ENCODE measurements at places on chromosomes 2 and 18. TPM values are rescaled to one million over a fixed set of nuclear protein-coding genes. Genes with fewer than 3 reads are reported as not detected.

DNA sequence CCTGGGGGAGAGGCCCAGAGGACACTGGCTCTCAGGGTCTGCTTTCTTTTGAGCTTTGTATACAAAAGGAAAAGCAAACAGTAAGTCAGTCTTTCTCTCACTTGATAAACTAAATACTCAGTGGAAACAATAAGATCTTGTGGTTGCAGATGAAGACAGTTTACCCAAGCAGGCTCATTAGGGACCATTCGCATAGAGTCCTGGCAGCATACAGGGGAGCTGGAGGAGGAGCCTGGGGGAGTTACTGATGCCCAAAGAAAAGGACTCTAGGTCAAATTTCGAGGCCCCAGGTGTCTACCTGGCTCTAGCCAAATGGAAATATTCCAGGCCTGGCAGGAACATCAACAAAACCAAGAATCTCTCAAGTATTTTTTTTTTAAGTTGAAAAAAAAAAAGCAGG lies 225.3 kb downstream of the CNTNAP5 start:
- DNase-seq, result no peak
- H3K36me3 ChIP-seq, result no peaks in the 10 kb centered on the region
- H3K4me1 ChIP-seq, result no peaks in the 10 kb centered on the region

DNA sequence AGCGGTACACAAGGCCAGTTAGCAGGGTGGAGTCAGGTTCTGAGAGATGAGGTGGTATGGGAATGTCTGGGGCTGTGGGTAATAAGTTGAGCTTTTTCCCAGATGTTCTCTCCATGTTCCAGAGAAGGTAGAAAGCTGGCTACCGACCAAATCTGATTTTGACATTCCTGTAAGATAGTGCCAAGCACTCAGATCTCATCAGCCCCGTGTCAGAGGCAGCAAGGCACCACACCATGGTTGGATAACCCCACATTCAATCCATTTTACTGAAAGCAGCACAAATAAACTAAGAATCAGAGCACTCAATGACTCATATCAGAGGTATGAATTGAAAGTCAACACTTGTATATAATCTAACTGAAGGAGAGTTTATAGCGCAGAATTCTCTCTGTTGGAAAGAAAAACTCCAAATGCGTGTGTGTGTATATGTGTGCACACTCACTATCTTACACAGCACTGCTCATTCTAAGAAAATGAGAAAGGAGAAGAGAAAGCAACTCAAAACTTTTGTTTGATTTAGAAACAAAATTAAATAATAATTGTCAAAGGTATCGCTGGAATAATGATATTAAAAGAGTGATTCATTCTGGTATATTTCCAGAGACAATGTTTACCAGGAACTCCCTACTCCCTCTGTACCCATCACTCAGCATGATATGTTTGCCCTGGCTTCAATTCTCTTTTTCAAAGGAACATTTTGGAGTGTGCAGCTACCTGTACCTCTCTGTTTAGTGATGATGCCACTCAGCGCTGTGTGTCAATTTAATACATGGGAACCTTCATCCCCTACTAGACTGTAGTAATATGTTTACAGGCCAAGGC lies 375.1 kb upstream of the ID2 start:
- DNase-seq, result no peak
- H3K27ac ChIP-seq, result no peak overlapping the region
- no peaks in the 10 kb centered on the region for H3K36me3 ChIP-seq
- peaks cover 14% of the 10 kb centered on the region for H3K4me1 ChIP-seq

DNA sequence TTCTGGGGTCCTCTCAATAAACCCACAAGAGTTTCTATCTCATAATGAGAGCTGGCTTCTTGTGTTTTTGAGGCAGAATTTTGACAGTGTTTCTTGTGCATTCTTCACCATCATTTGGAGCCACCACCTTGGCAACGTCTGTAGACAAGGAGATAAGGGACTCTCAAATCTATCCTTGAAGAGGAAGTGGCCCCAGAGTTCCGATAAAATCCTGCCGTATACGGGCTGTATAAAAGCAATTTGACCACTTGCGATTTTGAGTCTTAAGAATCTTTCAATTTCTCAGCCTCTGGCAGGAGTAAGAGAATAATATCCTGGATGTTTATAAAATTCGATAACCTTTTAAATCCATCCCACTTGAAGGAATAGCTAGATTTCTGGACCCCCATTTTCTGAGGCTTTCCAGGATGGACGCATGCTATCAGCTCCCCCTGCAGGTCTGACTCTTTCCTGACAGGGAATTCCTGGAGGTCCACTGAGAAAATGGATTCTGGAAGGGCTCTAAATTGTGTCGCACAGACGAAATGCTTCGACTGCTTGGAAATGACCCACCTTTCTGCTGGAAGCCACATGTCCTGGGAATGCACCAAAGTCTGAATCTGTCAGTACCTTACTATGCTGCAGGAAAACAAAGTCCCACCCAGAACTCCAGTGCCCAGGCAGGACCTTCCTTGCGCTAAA lies 54.1 kb downstream of the E2F6 start:
- no peaks in the 10 kb centered on the region for H3K27me3 ChIP-seq
- no peaks in the 10 kb centered on the region for H3K36me3 ChIP-seq
- peak overlapping the region; percentile 15 for H3K4me3 ChIP-seq
- no peak for DNase-seq
- H3K4me1 ChIP-seq, result peaks cover 5% of the 10 kb centered on the region

DNA sequence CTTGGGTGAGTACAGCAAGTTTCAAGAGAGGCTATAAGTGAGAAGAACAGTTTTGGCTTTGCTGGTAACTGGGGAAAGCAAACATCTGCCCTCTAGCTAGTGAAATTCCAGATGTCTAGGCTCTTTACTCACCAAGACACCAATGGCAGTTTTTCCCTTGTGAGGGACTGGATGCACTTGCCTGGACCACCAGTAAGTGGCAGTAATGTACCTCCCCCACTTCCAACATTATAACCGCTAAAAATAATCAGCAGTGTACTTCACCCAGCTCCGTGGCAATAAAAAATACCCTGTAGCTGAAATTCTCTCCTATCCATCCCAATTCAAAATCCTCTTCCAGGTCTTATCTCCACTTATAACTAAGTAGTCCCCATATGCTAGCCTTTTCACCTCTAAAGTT lies 383.9 kb downstream of the ARHGAP15 start:
- no peaks in the 10 kb centered on the region for H3K36me3 ChIP-seq
- no peaks in the 10 kb centered on the region for H3K27me3 ChIP-seq
- no peak for DNase-seq

DNA sequence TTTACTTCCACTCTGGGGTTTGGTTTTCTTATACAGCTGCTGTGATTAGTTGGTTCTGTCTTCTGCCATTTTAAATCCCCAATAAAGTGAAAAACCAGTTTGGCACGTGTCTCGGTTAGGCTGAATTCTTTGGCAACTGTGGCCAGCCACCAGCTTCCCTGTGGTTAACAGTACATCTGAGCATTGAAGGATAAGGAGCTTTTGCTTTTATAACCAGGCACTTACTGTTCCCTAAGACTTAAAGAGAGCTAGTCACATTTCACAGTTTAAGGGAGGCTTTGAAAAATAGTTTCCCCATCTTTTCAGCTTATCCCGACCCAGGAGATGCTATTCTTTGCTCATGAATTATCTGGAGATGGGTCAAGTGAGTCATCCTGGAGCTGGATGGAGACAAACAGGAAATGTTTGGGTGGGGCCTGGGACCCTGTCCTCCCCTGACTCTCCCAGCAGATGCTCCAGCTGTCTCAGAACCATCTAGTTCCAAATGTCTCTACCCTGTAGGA lies 57.3 kb upstream of the EML6 start:
- no peak overlapping the region for H3K4me3 ChIP-seq
- no peaks in the 10 kb centered on the region for H3K4me1 ChIP-seq
- no peaks in the 10 kb centered on the region for H3K36me3 ChIP-seq
- peak overlapping the region; percentile 56 for H3K27ac ChIP-seq
- DNase-seq, result no peak
- no peaks in the 10 kb centered on the region for H3K27me3 ChIP-seq

DNA sequence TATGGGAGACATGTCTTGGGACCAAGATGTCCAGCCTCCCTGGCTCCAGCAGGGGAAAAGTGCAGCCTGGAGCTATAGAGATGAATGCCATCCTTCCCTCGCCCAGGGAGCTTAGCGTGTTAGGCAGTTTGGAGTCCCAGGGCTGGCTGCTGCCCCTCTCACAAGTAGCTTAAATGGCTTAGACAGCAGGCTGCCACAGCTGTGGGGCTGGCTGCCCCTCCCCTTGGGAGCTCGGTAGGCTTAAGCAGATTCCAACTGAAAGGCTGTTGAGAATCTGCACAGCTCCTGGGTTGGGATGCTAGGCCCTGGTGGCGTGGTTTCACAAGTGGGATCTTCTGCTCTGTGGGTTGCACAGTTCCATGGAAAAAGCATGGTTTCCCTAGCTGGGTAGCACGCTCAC lies 940.5 kb upstream of the DDX18 start:
- no peak overlapping the region for H3K4me3 ChIP-seq
- no peaks in the 10 kb centered on the region for H3K27me3 ChIP-seq
- no peak overlapping the region for H3K27ac ChIP-seq

DNA sequence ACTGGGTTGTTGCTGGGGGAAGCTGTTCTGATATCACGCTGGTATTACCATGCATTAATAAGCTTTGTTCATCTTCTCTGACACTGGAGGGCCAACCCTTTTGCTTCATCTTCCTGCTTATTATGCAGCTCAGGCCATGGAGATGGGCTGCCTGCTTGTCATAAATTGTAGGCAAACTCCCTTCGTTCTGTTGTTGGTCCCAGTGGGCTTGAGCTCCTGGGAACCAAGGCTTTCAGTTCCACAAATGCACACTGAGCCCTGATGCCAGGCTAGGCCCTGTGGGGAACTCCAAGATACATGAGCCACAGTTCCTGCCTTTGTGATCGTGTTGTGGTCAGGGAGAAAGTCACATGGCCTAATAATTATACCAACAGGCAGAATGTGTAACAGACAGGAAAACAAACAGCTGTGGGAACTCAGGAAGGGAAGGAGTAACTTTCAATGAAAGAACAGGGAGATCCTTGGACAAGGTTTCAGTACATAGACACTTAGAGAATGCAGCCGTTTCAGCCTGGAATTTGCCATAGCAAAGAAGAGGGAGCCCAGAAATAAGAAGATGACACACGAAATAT lies 49.0 kb upstream of the BCL2L11 start:
- no peaks in the 10 kb centered on the region for H3K27me3 ChIP-seq
- DNase-seq, result no peak
- peak overlapping the region; percentile 52 for H3K27ac ChIP-seq
- H3K4me3 ChIP-seq, result no peak overlapping the region
- no peaks in the 10 kb centered on the region for H3K4me1 ChIP-seq
- H3K36me3 ChIP-seq, result no peaks in the 10 kb centered on the region

GRCh38 chr2:131042148-131042775 lies 51.0 kb downstream of the FAM168B start:
- H3K4me1 ChIP-seq, result peaks cover 13% of the 10 kb centered on the region
- no peaks in the 10 kb centered on the region for H3K27me3 ChIP-seq
- no peak overlapping the region for H3K4me3 ChIP-seq
- no peak for DNase-seq

- no peak for DNase-seq
- H3K4me3 ChIP-seq, result no peak overlapping the region
- H3K27me3 ChIP-seq, result no peaks in the 10 kb centered on the region
- no peak overlapping the region for H3K27ac ChIP-seq
Observed at GRCh38 chr2:12347066-12347493, 369.7 kb upstream of the TRIB2 start.

DNA sequence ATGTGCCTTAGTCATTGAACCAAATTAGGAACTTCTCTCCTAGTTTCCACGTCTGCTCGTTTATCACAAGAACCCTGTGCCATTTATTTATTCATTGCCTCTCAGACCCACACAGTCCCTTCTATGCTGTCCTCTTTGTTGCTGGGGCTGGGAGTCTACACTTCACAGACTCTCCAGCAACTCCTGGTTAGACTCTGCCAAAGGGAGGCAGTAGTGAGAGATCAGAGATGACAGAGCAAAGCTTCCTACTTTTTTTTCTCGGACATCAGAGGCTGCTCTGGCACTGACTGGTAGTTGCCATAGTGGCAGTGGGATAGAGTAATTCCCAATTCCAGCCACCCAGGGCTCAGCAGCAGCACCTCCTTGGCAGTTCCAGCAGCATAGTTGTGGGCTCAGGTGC lies 277.5 kb downstream of the BCL11A start:
- H3K27ac ChIP-seq, result no peak overlapping the region
- H3K27me3 ChIP-seq, result no peaks in the 10 kb centered on the region
- H3K4me1 ChIP-seq, result no peaks in the 10 kb centered on the region

DNA sequence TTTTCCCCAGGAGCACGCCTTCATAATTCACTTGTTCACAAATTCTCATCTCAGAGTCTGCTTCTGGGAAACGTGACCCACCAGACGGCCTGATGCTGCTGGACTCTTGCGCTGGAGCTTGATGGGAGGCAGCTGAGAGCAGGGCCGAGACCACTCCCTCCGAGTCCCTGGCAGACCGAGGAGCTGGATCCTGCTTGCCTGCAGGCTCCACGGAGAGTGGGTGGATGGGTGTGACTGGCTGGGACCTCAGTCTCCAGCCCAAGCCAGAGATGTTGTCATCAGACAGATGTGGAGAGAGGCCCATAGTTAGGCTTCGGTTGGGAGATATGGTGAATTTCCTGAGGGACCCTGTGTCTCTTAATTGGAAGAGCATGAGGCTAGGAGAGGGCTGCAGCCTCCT lies 76.4 kb downstream of the TSN start:
- no peaks in the 10 kb centered on the region for H3K4me1 ChIP-seq
- H3K27ac ChIP-seq, result no peak overlapping the region
- no peaks in the 10 kb centered on the region for H3K36me3 ChIP-seq

DNA sequence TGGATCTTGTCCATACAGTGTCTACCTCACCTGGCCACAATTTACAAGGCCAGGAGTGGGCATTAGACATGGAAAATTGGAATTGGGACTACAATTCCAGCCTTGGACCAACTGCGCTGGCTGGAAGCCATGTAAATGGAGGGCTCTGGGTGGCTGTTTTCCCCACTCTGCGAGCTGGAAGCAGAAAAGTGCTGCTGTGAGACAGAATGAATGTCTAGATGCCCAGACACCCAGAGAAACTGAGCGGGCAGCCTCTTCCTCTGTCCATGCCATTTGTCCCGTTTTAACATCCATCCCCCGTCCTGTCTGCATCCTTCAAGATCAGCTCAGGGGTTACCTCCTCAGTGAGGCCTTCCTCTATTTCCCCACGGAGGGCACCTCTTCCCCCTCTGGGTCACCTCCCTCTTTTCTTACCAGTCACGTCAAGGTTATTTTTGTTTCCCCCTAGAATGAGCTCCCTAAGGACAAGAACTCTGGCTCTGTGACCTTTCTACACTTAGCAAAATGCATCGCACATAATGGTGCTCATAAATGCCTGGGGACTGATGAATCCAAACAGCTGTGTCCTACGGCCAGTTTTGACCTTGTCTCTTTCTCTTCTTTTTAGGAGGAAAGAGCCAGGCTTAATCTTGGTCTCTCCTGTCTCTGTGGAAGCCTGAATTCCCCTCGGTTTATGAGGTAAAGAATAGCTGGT lies 41.2 kb downstream of the MCFD2 start:
- H3K27ac ChIP-seq, result no peak overlapping the region
- H3K27me3 ChIP-seq, result no peaks in the 10 kb centered on the region
- DNase-seq, result no peak

RBBP8 gene
- total RNA-seq, result 74.1 TPM

STARD6 gene
- not detected for total RNA-seq

ANO7 gene
- total RNA-seq, result 89.1 TPM

SPDYA gene
- 0.80 TPM for total RNA-seq

ALK gene
- 1.3 TPM for total RNA-seq

IL1F10 gene
- not detected for total RNA-seq
